Posterior vena cava (tissue), 2 donors: ENCODE measurements at places on chromosomes 1 and 21.

DNA sequence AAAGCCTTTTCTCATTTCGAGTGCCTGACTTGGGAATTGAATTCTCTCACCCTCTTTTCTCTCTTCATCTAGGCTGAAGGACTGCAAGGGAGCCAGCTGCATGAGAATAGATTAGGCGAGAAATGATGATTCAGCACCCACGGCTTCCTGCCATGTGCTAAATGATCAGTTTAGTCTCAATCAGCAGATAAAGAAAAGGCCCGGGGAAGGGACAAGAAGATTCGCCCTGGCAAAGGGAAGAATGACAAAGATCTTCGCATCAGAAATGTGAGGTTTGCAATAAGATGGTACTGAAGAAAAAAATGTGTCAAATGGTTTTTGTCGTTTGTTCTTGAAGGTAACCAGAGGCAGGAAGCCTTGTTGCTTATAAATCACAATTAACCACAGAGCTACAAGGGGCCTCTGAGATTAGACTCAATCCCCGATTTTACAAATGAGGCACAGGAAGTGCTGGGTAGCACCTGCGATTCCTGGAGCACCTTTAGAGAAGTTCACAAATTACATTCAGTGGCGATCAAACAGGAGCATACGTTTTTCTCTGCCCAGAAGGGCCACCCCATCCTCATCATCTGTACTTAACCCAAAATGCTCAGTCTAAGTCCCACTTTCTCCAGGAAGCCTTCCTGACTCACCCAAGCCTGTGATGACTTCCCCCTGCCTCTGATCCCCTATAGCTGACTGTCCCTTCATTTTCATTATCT, 183.4 kb downstream of the ZNF281 start:
- no peak for DNase-seq

GRCh38 chr1:8104278-8105236, 78.4 kb upstream of the ERRFI1 start:
- DNase-seq, result no peak

DNA sequence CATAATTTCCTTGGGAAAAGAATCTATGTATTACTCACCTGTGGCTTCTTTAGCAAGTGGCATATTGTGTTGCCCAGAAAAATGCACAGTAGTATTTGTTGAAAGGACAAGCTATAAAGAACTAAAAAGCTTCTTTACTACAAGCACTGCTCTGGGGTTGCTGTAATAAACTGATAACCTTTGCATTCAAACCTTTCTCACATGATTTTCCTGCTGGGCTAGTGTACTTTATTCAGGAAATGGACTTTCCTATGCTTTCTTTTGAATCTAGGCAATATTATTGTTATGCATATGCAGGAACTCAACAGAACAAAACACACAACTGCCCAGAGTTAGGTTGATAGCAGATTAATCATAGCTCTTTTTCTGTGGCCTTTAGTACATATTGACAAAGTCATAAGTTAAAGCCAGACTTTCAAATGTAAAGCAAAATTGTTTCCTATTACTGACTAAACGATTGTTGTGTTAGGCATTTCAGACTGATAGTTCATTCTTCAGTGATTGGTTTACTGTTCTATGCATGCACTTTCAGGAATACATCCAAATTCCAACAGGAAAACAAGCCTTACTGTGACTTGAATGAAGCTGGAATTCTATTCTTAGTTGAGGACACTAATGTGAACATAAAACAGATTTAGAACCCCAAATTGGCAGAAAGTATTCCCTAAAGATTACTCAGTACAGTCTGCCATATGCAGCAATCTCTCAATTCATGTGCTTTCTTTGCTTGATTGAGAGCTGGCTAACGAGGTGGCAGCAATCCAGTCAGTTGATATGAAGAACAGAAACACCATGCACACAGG, 564.3 kb upstream of the NEGR1 start:
- no peak for DNase-seq

DNA sequence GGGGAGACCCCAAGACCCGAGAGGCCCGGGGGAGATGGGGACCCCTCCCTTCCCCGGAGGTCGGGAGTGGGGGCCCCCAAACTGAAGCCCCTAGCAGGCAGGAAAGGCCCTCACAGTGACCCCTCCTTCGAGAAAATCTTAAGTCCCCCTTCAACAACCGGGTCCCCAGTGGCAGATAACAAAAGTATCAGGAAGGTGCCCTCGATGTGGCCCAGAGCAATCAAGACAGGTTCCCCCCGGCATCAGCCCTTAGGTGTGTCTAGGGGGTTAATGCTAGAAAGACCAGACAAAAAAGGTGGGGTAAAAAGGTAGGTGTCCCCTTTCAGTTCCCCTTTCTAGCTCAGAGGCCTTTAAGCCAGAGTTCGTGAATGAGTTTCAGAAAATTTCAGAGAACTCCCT, 282 bp upstream of the ECE1 start:
- no peak for DNase-seq

DNA sequence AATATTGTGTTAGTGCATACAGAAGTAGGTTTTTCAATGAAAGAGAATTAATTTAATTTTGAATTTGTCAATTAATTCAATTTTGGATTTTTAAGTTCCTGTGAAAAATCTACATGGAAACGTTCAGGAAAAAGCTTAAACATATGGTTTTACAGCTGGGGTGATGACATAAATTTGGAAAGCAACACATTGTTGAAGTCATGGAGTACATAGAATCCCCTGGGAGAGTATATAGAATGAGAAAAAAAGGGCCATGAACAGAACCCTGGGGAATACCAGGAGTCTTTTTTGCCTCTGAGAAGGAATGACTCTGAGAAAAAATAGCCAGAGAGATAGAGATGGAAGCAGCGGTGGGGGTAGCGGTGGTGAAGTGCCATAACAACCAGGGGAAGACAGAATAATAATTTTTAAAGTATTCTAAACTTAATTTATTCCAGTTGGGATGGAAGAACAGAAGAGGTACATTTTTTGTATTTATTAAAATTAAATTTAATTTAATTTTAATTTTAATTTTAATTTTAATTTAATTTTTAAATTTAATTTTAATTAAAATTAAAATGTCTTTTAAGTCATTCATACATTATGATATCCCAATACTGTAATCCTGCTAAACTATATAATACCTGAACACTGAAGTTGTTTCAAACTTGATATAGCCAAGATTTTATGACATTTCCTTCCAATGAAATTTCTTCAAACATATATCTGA, 48.9 kb downstream of the NME7 start:
- DNase-seq, result no peak

GRCh38 chr1:103514920-103515503, 10.5 kb upstream of the RNPC3 start:
- no peak for DNase-seq

DNA sequence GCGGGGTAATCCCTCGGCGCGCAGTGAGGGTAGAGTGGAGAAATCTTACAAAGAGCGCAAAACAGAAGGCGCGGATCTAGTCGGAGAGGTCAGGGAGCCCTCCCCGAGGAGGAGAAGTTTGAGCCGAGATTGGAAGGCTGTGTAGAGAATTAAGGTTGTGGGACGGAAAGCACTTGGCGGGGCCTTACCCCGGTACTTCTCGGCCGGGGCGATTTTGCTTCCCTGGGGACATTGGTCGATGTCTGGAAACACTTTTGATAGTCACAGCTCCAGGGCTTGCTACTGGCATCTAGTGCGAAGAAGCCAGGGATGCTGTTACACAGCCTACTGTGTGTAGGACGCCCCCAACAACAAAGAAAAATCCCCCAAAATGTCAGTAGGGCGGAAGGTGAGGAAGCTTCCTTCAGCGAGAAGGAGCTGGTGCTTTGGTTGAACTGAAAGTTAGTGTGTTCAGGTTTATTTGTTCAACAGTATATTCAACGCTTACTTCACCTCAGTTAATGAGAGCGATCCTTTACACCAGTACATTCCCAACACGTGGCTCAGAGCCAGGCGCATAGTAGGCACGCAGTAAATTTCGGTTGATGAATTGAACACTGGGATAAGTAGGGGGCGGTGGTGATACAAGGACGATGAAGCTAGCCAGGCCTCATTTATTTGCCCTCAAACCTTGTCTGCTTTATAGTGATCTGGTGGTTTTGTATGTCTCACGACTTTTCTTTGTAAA, 807 bp downstream of the CEP85 start:
- no peak for DNase-seq

- no peak for DNase-seq
Measured at GRCh38 chr1:224199679-224200078, 16.6 kb downstream of the DEGS1 start.

GRCh38 chr1:219755234-219755633, 142.3 kb upstream of the ZC3H11B start:
- DNase-seq, result no peak

- no peak for DNase-seq
Measured at GRCh38 chr21:42121794-42122193, 50.7 kb downstream of the UMODL1 start.

GRCh38 chr1:159935719-159936272, 9.6 kb downstream of the IGSF9 start:
- DNase-seq, result no peak

DNA sequence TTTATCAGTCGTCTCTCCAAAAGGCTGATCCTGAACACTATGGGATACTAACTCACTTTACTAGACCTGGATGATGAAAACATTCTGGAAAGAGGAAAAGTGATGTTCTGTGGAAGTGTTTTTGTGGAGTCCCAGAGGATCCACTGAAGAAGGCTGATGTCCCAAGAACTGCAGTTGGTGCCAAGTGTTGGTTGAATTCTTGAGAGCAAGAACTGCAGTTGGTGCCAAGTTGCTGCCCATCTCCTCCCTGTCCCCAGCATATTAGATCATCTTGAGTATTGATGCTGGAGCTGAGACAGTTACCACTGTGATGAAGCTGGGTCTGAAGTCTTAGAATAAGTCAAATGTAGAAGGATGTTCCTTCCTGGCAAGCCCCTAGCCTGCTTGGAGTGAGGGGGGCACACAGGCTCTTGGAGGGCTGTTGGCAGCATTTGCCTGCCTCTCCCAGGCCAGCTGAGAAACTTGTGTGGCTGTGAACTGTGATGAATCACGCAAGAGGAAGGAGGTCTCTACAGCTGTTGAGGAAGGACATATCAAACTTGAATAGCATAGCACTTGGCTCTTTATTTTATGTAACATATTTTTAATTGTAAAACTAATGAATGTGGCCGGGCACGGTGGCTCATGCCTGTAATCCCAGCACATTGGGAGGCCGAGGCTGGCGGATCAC, 48.1 kb downstream of the DNAJC6 start:
- DNase-seq, result no peak

GRCh38 chr1:201310986-201311355, 27.7 kb downstream of the PKP1 start:
- DNase-seq, result no peak

DNA sequence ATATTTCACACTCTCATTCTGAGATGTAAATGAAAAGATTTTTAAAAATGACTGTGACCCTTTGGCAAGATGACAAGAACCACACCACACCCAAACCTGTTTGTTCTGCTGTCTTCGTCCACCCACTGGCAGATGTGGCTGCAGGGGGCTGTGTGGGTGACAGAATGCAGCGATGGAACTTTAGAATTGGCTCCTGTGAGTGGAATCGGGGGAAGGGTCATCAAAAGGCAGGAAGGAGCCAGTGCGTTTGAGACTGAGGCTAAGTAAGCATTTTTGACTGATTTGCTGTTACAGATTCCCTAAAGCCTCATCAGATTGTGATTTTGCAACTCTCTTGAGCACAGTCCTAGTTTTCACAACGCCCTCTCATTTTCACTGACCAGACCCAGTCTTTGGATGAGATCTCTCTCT, 111.2 kb upstream of the ADGRL2 start:
- DNase-seq, result no peak

GRCh38 chr1:8421721-8422120, 103.8 kb downstream of the SLC45A1 start:
- no peak for DNase-seq

GRCh38 chr1:160108888-160109662, 6.5 kb upstream of the ATP1A2 start:
- no peak for DNase-seq

DNA sequence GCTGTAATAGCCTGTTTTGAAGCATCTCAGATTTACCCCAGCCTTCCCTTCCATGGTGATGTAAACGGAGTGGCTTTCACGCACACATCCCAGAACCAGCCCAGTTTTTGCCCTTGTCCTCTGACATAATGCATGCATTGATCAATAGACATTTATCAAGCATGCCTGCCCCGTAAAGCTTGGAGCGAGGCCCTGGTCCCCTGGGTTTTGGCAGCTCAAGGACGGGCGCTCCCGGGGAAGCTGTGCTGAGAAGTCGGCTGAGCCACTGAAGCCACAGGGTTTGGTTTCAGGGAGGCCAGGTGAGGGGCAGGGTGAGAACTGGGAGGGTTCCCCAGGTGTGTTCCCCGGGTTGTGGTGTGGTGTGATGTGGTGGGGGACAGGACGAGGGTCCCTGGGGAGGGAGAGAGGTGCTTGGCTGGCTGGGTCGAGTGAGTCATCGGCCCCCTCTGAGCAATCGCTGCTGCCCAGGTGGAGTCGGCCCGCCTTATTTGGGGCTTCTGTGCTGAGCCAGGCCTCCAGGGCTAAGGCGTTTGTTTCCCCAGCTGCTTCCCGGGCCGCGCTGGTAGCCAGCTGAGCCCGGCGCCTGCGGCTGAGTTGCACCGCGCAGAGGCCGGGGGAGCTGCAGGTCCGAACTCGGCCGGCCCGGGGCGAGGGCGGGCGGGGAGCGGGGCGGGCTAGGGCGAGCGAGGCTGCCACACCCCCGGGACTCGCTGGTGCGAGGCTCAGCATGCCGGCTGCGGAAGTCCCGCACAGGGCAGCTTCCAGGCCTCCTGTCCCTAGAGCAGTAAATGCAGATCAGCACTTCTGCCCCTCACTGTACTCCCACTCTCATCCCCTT, 23.6 kb downstream of the ATP2B4 start:
- DNase-seq, result peak; percentile 87

DNA sequence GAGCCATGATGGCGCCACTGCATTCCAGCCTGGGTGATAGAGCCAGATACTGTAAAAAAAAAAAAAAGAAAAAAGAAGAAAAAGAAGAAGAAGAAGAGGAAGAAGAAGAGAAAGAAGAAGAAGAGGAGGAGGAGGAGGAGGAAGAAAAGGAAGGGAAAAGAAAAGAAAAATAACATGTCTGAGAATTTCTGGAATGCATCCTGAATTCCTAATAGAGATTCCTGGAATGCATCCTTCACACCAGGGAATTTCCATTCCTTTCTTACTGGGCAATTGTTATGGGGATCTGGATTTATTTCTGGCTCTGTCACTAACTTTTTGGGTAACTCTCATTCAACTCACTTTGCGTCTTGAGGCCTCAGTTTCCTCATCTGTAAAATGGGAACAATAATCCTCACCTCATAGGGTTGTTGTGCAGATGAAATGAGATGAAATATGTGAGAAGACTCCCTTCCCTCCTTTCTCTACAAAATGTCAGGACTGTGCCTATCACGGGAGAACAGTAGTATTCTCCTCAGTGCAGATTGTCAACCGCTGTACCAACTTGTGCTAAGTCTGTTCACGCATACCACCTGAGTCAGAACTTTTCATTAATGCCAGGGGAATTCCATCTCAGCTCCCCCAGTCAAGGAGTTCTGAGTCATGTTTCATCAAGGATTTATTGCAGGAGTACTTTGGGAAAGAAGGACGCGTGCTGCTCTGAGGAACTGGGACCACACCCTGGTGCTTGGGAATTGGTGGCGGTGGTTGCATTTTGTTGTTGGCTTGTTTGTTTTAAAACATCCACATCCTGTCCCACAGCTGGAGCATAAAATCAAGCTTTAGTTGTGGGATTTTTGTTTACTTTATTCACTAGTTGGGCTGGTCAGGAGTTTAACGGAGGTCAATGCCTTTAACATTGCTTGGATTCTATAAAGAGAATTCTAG, 42.4 kb upstream of the ROR1 start:
- DNase-seq, result no peak
